ENCODE measurements at places on chromosomes 11 and 22.

- DNase-seq: no peak
Observed at GRCh38 chr11:43555186-43555585, 125.4 kb upstream of the HSD17B12 start.

DNA sequence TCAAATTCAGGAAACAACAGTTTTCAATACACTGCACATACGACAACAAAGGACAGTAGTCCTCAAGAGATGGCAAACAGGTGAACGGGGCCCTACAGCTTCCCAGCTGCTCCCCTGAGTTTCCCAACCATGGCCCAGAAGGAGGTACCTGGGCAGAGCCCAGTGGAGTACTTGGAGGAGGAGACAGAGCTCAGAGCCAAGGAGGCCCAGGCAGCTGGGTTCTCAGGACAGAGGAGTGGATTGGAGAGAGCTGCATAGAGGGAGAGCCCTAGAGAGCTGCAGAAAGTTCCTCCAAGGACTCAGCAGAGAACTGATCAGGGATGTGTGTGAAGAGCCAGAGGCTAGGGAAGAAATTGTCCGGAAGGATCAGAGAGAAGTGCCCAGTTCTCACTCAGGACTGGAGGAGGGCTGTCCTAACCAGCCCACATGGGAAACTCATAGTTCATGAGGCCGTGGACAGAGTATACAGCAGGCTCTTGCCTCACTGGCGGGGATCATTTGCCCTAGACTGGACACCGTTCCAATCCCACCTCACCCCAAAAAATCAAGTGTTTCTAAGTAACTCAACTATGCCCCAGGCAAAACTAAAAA, 7.6 kb upstream of the ASCL2 start:
- no peak for DNase-seq

DNA sequence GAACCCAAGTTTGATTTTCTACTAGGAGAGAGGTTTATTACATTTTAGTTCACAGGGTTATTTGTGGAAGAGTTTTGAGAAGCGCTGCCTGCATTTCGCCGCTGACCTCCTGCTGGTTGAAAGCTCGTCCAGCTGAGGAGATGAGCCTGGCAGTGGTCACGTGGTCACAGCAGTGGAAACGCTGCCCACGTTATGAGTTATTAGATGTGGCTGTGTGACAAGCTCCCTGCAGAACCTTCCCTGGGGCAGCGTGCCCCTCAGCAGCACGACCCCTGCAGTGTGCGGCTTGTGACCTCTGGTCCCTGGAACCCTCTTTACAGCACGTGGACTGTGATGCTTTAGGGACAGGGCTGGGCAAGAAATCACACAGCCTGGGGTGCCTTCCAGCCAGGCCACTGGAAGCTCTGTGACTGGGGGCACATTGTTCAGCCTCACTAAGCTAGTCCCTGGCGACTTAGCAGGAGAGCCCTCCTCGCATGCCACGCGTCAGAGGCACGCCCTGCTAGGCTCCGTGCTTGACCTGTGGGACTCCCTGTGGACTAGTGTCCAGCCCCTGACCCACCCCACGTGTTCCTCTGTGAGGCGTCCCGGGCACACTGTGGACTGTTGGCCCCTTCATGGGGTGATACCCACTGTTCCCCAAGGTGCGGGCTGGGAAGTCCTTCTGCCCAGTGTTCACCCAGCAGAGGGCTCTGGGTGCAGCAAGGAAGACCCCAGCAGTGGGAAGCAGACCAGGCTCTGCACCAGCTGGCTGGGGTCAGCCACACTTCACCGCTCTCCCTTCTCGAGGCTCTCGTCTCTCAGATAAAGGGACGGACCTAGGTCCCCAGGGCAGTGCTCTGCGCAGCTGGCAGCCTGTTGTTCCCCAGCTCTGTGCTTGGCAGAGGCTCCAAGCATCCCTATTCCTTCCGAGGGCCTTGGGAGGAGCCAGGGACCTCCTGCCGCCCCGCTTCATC, 349.5 kb downstream of the TBC1D22A start:
- DNase-seq: no peak

GRCh38 chr11:69485337-69486041, 4.0 kb downstream of the LINC01488 start:
- no peak for DNase-seq

- no peak for DNase-seq
Observed at GRCh38 chr11:34655335-34656008, 34.6 kb downstream of the EHF start.

DNA sequence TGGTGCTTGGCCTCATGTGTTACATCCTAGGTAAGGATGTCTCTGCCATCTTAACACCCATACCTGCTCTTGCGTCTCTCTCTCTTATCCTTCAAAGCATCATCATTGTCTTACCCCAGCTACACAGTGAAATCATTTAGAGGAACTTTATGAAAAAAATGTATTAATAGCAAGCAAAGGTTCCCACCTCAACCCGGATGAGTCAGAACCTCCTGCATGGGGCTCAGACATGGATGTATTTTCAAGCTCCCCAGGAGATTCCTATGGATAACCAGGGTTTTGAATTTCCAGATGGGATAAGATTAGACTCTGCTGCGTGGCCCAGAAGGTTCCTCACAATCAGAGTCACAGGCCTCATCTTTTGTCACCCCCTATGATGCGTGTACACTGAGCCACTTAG, 89.1 kb upstream of the NNMT start:
- DNase-seq: no peak

DNA sequence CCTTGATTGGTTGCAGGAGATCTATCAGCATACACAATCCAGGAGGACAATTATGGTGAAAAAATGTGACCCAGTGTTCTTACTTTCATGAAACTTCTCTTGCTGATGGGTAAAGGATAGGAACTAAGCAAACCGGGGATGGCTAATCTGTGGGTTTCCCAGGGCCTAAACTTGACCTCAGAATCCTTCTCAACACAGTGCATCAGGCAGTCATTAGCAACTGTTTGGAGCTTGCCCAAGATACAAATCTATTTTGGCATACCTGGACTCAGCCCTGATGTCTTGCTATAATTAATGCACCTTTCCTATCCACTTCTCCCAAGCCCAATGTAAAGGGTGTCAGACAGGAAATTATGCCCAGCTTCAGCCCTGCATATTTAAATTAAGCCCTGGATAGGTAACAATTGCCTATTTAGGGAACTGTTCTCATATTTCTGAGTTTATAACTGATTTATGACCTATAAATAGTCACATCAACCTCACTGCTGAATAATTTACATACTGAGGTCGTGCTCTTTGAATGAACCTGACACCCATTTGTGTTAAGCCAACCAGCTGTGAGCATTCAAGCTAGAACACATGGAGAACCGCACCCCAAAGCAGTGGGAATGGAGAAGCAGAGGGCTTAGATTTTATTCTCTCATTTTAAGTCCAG, 9.2 kb upstream of the PHF21A start:
- no peak for DNase-seq

All from substantia nigra (tissue), 51 donors.